Fibroblast of skin of scalp (primary cell): ENCODE measurements at places on chromosomes 11 and 22.

DNA sequence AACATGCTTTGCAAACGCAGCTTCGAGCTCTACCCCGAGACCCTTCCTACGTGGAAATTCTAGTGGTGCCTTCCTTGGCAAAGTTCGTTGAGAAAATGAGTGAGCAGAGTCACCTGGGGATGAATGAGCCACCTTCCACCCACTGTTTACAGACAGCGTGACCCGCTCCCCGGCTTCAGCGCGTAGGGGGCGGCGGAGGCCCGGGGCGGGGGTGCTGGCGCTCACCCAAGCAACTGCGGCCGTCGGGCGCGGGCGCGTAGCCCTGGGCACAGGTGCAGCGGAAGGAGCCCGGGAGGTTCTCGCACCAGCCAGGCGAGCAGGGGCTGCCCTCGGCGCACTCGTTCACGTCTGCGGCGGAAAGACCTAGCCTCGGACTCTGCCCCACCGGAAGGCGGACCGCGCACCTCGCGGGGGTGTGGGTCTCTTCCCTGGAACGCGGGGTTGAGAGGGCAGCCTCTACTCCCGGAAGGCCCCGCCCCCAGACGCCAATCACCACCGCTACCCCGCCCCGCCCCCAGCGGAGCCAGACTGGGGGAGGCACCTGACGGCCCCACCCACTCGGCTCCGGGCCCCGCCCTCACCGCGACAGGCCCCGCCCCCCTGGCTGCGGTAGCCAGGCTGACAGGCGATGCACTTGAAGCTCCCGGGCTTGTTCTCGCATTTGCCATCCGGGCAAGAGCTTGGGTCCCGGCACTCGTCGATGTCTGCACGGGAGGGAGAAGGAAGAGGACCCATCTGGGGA lies 11.8 kb downstream of the LTBP3 start:
- DNase-seq = no peak

DNA sequence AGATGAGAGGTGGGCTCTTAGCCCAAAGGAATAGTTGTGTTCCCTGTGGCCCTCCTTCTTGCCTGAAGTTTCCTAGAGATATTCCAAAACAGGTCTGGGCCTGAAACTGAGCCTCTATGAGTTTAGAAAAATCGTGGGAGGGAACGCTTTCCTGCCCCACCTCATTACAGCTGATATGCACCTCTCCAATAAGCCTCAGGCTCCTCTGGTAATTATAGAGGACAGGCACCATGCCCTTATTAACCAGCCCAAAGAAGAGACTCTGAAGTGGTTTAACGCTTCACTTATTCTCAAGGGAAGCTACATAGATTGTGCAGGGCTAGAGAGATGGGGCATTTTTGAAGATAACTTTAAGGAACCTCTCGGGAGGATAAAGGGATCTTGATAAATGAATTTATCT lies 3.4 kb upstream of the MPZL2 start:
- no peak for DNase-seq

DNA sequence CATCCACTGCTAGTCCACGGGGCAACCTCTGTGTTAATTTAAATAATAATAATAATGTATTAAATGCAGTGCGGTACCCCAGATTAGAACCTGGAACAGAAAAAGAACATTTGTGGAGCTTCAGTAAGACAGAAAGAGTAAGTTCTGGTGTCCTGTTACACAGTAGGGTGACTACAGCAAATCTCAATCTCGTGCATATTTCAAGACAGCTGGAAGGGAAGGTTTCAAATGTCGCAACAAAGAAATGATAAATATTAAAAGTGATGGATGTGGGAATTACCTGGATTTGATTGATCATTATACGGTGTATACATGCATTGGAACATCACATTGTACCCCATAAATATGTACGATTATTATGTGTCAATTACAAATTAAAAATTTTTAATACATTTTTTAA lies 1.7 kb upstream of the RAC2 start:
- DNase-seq = no peak

DNA sequence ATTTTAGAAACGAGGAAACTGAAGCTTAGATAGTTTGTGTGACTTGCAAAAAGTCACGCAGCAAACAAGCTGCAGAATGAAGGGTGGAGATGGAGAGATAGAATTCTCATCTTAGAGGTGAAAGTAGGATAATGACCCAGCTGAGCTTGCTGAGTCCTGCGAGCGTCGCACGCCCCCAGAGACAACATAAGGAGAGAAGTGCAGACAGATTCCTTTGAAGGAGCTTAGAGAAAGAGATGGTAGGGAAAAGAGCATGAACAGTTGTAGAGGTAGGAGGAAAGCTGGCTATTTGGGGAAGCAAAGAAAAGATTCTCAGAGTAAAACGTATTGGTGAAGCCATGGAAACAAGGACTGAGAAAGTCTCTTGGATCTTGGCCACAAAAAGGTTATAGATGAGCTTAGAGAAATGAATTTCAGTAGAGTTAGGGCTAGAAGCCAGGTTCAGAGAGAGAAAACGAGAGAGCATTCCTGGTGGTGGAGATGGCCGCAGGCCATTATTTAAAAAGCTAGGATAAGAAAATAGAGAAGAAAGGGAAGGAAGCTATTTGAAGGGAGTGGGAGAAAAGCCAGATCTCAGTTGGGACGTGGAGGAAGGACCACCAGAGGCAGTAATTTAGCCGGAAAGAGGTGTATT lies 44.8 kb downstream of the FAM83F start:
- no peak for DNase-seq

DNA sequence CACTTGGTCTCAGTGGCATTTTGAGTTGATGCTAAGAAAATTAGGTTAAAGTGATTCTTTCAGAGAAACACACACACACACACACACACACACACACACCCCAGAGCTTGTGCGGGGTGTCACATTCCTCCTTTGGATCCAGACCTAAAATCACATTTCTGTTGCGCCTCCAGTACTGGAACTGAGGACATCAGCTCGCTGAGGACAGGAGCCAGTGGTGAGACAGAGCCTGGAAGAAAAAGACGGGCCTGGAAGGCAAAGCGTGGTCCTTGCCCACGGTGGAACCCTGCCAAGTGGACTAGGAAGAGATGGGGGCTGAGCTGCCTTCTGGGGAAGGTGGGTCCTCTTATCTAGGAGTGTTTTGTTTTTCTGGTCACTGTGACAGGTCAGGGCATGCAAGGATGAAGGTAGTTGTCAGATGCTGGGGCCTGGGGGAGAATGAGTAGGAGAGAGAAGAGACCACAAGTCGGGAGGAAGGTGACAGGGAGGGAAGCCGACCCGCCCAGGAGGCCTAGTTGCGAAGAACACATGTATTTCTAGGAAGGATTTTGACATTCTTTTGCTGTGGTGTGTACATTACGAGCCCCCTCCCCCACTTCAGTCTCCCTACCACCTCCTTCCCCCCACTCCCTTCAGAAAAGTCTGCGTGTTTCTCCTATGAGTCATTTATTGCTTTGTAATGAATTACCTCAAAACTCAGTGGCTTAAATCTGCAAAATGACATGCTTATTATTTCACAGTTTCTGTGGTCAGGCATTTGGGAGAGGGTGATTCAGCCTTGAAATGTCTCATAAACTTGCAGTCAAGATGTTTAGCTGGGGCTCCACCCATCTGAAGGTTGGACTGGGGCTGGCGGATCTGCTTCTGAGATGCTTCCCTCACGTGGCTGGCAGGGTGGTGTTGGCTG lies 4.8 kb upstream of the ELFN2 start:
- peak; percentile 99 for DNase-seq

- peak; percentile 62 for DNase-seq
Observed at GRCh38 chr11:61695917-61696316, 15.7 kb downstream of the DAGLA start.

- DNase-seq = no peak
Observed at GRCh38 chr11:87284306-87284705, 246.6 kb downstream of the TMEM135 start.

DNA sequence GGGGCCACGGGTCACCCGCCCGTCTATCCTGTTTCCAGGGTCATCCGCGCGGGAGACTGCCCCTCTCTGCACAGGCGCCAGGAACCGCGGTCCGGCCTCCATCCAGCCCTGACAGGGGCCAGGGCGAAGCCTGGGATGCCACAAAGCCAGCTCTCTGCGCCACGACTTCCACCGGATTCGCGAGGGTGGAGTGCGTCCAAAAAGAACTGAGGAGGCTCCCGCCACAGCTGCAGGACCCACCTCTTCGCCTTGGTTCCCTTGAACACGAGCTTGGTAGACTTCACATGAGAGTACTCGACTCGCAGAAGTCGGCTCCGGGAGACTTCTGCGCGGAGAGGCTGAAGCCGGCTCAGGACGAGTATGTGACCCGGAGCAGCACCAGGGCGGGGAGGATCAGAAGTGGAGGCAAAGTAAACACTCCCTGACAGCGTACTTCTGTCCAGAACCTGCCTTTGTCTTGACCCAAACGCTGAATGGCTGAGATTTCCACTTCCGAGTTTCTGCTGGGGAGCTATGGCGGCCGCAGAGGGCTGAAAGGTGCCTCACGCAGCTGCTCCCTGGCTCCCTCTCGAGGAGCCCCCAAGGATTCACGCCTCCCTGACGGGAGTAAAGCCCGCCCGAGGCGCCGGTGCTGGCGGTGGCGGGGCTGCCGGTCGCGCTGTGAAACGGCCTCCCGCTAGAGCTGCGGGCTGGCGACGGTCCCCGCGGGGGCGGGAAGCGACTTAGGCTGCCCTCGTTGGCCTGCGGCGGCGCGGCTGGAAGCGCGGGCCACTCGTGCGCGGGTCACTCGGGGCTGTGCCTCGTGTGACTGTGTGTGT lies 4566.7 kb upstream of the OR11H1 start:
- DNase-seq = no peak

- DNase-seq = no peak
Observed at GRCh38 chr11:94469416-94469815, 24.2 kb downstream of the MRE11 start.

GRCh38 chr11:94741022-94741679 lies 27.0 kb upstream of the AMOTL1 start:
- peak; percentile 68 for DNase-seq

GRCh38 chr11:57370251-57370650 lies 10.7 kb downstream of the PRG3 start:
- no peak for DNase-seq

GRCh38 chr11:30310623-30311022 lies 12.3 kb upstream of the ARL14EP start:
- DNase-seq = no peak

DNA sequence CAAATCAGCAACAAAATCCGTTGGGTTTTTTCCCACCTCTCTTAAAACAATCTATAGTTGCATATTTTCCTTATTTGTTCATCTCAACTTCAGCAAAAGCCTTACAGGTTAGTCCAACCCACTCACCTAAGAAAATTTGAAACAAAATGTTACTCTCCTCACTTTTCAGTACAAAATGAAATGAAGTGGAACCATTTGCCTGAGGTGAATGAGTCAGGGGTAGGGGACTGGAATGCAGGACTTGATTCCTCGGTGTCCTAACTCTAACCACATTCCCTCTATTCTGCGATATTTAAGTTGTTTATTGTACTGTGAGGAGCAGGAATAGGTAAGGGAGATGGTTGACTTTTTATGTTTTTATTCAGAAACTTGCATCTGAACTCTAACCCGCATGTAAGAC lies 16.4 kb downstream of the ATP5MG start:
- DNase-seq = no peak

GRCh38 chr11:134052395-134052987 lies 16.4 kb upstream of the JAM3 start:
- no peak for DNase-seq

GRCh38 chr11:121741761-121742361 lies 289.1 kb upstream of the SORL1-AS1 start:
- DNase-seq = peak; percentile 30

GRCh38 chr22:24683691-24684090 lies 80.7 kb downstream of the GGT1 start:
- DNase-seq = peak; percentile 73

GRCh38 chr22:30920407-30920806 lies 48.2 kb downstream of the MORC2 start:
- peak; percentile 69 for DNase-seq

DNA sequence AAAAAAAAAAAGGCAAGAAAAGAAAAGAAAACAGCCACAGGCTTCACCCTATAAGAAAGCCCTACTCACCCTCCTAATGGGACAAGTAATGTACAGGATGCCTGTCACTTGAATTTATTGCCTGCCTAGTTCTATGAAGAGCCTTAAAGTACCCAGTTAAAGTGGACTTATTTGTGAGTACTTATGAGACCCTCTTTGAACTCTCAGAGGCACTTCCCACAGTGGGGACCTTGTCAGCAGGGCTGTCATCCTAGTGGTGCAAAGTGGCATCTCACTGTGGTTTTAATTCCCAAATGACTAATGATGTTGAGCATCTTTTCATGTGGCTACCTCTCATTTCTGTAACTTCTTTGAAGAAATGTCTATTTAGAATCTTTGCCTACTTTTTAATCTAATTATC lies 41.8 kb upstream of the BARX2 start:
- no peak for DNase-seq

DNA sequence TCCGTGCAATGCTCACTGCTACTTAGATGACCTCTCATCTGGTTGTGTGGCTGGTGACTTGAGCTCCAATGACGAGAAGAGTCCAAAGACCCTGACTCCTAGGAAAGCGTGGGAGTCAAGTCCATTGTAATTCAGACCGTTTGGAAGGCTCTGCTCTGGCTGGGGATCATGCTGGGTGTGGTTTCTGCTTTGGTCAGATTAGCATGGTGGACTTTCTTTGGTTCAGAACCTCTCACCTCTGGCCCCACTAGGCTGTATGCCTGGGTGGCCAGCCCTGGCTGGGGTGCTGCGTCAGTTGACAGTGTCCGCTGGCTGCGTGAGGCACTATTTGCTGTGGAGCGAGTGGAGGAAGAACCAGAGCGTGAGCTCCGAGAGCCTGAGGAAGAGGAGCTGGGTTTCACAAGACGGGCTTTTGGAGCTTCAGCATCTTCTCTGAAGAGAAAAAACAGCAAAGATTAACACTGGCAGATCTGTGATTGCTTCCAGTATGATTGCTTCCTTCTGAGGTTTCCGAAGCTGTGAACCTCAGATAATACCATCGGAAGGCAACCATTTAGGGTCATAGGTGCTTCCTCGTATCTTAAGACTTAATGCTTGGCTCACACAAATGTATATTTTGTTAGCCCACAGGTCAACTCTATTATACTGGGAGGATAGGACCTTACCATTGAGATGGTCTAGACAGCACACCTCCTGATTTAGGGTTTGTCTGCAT lies 11.6 kb upstream of the HSPA8 start:
- DNase-seq = no peak

GRCh38 chr11:111378861-111379601 lies at the start of gene POU2AF1:
Gene POU2AF1, minus strand, starts transcription at chr11:111379275. Its CDS starts 98 bp downstream, at chr11:111379177.
- DNase-seq = peak; percentile 5

DNA sequence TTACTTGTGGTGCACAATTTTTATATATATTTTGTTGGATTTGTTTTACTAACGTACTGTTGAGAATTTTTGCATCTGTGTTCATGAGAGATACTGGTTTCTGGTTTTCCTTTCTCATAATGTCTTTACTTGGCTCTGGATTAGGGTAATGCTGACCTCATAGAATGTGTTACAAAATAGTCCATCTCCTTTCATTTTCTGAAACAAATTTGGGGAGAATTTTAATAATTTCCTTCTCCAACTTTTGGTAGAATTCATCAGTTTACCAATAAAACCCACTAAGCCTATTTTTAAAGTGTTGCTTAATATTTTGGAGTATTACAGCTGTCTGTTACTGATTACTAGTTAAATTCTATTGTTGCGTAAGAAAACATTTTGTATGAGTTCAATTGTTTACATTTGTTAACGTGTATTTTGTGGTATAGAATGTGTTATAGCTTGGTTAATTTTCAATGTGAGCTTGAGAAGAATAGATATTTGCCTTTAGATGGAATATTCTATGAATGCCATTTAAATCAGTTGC lies 11.5 kb downstream of the TRIM22 start:
- DNase-seq = no peak
